ENCODE measurements at places on chromosomes 3 and 15.

DNA sequence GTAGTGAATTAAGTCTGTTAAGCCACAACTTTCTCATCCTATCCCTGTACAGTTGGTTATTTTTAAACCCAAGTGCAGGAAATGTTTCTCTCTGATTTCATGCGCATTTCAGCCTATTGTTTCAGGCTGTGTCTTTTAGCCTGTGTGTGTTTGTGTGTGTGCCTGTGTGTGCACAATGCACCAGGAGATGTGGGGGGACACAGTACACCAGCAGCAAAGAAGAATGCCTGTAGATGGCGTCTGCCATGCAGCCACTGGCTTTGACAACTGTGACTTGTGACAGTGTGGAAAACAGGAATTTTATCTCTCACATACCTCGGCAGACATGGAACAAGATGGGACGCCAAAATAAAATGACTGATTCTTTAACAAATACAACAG lies 43.6 kb upstream of the PLXNA1 start:
- DNase-seq: no peak

GRCh38 chr3:29644956-29645636 lies 364.2 kb downstream of the RBMS3 start:
- no peak for DNase-seq

DNA sequence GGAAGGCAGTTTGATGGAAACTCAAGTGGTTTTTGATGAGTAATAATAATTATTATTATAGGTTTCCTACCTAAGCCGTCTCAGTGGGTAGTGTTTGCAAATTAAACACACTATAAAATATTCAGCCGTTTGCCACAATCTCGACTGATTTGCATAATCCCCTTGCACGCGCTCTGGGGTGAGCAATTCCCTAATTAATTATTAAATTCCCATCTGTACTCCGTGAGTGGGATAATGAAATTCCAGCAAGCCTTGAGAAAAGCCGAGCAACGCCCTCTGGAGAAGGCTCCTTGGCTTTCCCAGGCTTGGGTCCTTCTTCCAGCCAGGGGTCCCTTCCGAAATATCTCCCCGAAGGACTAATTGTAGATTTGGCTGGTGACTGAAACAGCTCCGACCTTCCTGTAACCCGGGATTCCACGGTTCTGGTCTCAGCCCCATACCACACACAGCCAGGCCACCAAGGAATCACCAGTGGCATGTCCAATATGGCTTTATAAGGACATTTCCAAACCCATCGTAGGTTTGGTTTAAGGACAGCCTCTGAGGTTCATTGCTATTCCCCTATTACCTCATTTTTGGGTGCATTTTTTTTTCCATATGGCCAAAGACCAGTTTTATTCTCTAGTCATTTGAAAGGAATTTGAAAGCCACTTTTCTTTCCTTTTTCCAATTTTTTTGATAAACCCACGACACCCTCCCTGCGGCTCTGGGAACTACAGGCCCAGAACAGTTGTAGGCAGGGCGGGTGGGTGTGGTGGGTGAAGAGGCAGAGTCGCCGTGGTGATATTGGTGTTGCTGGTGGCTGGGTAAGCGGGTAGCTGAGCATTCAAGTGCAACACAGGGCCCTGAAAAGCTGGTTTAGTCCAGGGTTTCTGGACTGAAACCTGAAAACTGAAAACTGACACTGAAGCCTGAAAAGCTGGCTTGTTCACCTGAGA lies 33.2 kb upstream of the RGMA start:
- no peak for DNase-seq

GRCh38 chr3:184428561-184429175 lies 48.8 kb downstream of the CHRD start:
- no peak for DNase-seq

- DNase-seq: no peak
Measured at GRCh38 chr3:34212175-34212574, 413.7 kb downstream of the PDCD6IP start.

DNA sequence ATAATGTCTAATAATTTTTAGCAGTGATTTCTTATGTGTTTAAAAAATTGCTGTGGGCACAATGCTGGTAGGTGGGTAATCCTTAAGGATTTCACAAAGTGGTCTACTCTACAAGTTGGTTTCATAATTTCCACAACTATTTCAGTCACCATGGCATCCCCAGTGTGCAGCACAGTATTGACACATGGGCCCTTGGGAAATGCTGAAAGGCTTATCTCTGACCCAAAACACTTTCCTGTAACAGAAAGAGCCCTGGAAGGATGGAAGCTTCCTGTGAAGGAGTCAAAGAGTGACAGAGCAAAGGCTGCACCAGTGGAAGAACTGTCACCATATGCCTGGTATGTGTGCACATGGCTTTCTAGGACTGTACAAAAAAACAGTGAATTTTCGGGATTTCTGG lies 153.7 kb downstream of the ANO10 start:
- DNase-seq: no peak

GRCh38 chr3:115217678-115218451 lies 70.8 kb upstream of the ZBTB20 start:
- DNase-seq: no peak

GRCh38 chr3:66497288-66497984 lies 3.4 kb downstream of the LRIG1 start:
- no peak for DNase-seq

GRCh38 chr3:39254806-39255449 lies 24.9 kb downstream of the CX3CR1 start:
- DNase-seq: no peak

GRCh38 chr3:69531576-69532546 lies 146.0 kb upstream of the FRMD4B start:
- no peak for DNase-seq

DNA sequence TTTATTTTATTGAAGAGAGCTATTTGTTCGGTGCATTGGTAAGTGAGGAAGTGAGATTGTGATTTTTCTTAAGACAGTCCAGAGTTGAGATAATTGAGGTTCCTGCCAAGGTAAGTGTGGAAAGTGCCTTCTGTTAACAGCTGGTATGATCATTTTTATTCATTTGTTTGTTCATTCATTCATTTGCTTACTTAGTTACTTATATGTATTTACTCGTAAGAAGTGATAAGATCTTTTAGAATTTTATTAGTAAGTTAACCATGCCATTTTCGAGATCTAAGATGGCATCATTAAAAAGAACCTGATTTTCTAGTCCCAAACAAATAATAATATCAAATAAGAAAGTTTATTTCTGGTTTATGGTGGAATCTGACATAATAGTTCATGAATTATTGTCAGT lies 150.0 kb downstream of the GHSR start:
- no peak for DNase-seq

- no peak for DNase-seq
Measured at GRCh38 chr3:67305922-67306321, 307.8 kb downstream of the KBTBD8 start.

DNA sequence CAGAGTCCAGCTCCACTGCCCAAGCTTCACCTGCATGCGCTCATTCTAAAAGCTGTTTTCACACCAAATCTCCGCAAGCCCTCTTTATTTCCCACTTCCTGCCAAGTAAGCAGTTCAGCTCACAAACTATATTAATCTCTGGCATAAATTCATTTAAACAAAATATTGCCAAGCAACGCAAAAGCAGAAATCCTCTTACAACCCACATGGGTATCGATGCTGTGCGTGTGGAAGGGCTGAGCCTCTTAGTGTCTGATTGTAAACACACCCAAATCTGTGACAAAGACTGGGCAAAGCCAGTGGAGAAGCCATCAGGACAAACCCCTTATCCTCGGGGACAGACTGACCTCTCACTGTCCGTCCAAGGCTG lies 124.3 kb upstream of the ATP2B2 start:
- no peak for DNase-seq

DNA sequence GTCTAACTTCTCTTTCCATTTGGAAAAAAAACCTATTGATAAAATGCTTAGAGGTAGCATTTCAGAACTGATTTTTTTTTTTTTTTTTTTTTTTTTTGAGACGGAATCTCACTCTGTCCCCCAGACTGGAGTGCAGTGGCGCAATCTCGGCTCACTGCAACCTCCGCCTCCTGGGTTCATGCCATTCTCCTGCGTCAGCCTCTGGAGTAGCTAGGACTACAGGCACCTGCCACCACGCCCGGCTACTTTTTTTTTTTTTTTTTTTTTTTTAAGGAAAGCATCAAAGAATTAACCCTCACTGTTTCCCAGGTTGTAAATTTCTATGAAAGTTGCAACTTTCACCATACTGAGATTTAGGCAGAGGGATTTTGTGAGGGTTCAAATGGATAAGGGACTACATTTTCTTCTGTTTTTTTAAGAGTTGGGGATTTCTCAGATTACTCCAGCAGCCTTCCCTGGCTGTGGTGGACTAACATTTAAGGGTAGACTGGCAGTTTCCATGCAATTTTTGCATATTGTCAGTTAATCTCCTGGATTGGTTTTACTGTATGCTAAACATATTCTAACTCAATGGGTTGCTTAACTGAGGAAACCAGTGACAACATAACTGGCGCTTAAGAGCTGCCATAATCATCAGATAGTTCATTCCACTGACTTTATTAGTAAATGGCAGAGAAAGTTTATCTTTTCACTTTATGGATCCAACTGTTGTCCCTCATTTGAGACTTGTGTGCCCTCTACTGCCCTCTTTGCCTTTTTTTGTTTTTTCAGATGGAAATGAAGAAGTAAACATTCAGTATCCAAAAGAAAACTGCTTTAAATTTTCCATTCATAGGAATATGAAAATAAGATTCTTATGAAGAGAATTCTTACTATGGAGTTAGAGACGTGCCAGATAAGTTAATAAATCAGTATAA lies 93.7 kb downstream of the NPTN start:
- no peak for DNase-seq

- DNase-seq: no peak
Measured at GRCh38 chr3:160098261-160098908, 109.8 kb downstream of the IL12A start.

- no peak for DNase-seq
Measured at GRCh38 chr3:188171682-188172467, 17.9 kb downstream of the LPP start.

- no peak for DNase-seq
Measured at GRCh38 chr3:125289429-125289981, 77.0 kb upstream of the SLC12A8 start.

GRCh38 chr3:157103860-157104259 lies 56.1 kb downstream of the CCNL1 start:
- DNase-seq: no peak

GRCh38 chr15:90205886-90206285 lies 4.8 kb downstream of the SEMA4B start:
- no peak for DNase-seq
